ENCODE measurements at places on chromosomes 1 and 21.

DNA sequence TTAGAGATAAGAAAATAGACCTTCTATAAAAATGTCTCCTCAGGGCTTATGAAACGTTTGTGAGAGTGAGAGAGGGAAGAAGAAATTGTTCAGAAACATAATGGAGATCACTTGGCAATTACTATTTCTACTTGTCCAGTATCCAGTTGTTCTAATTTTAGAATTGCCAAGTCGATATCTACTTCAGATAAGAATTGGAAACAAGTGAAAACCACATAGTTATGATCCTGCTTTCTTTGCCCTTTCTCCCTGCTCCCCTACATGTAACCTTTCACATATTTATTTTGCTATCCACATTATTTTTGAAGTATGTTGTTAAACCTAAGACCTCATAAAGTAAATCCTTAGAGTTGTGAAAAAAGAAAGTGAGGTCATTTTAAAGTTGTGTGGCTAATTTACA lies 1154.7 kb upstream of the ADGRL2 start:
- DNase-seq, result no peak

- no peak for DNase-seq
These were observed 40.6 kb downstream of the NTNG1 start for GRCh38 chr1:107181253-107181969.

DNA sequence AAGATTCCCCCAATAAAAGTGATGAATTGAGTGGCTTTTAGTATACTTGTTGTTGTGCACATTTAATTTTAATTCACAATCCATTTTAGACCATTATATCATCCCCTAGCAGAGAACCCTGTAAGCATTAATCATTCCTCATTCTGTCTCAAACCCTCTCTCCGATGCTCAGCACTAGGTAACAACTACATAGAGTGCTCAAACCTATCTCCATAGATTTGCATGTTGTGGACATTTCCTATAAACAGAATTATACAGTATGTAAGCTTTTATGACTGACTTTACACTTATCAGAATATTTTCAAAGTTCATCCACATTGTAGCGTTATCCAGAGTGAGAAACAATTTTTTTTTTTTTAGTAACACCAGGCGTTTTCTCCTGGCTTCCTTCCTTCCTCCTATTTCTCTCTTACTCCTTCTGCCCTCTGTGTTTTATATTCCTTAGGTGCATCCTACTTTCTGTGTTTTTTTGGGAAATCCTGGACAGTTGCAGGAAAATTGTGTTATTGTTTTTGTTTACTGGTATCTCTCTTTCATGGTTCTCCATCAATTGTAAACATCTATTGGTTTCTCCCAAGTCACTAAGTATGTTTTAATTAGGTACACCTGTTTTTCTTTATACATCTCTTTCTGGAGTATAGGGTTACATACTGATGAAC lies 1528.0 kb upstream of the TPTE start:
- no peak for DNase-seq

GRCh38 chr1:115648717-115649691 lies 7.2 kb downstream of the VANGL1 start:
- peak; percentile 31 for DNase-seq

DNA sequence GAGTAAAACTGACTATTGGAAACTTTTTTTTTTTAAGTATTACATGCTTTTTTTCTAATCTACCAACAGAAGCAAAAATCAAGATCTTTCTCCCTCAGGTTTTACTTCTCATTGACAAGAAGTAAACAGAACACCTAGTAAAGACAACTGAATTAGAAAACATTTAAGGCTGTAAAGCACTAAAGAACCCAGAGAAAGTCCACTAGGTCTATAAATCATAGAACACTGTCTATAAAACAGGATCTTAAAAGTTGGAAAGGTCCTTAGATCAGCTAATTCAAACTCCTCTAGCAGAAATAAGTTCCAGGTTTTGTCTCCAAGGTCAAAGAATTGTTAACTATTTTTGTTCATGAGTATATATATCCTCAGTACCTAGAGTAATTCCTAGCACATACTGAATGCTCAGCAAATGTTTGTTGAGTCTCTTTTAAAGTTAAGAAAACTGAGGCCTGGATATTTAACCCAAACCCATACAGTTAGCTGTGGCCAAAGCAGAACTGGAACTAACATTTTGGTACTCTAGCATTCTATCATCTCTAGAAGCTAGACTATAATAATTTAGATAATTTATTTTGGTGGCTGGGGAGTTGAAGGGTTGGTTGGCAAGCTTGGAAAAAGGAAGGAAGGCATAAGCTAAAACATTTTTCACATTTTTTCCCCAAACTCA lies 3.0 kb downstream of the EPS15 start:
- DNase-seq, result no peak

DNA sequence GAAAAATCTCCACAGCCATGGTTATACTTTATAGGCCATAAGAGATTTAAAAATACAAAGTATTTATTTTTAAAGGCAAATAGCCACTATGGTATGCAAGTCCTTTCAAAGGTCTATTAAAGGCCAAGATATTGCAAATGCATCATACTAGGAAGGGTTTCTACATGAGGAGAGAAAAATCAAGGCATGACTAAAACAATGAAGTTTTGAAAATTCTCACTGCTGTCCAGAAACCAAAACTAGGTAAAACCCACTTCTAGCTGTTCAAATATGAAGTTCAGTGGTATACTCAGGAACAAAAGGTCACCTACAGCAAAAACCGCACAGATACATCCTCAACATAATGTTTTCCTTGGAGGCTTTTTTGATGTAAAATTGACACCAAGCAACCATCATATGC lies 75.0 kb downstream of the EPS15 start:
- no peak for DNase-seq

GRCh38 chr1:205792961-205793673 lies 17.8 kb upstream of the RAB29 start:
- DNase-seq, result no peak

DNA sequence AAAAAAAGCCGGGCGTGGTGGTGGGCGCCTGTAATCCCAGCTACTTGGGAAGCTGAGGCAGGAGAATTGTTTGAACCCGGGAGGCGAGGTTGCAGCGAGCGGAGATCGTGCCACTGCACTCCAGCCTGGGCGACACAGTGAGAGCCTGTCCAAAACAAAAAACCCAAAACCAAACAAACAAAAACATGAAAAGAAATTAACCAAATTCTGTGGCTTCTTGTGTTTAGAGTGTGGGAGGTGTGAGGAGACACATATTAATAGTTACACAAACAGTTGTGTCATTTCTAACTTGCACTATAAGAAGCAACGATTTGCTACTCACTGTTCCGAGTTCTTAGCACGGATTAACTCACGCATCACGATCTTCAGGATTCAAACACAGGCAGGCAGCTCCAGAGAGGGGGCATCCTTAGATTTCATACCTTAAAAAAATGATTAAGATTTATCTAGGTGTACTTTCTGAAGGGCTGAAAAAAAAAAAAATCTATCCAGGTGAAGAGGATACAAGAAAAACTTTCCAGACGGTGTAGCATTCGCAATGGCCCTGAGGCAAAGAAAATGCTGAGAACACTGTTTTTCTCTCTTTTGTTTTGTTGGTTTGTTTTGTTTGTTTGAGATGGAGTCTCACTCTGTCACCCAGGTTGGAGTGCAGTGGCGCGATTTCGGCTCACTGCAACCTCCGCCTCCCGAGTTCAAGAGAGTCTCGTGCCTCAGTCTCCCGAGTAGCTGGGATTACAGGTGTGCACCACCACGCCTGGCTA lies 713 bp upstream of the HMGCL start:
- DNase-seq, result no peak

DNA sequence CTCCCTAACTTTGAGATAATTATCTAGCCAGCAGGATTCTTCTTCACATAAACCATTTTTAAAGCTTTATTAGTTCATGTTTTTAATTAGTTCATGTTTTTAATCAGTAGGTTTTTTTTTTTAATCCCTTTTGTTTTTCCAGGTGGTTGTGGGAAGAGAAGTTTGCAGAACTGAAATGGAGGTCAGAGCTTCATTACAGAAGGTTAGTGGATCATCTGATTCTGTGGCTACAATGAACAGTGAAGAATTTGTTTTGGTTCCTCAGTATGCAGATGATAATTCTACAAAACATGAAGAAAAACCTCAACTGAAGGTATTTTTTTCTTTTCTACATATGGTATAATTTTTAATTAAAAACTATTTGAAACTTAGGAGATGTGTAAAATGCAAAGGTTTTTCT lies 59.7 kb downstream of the RABGAP1L start:
- DNase-seq, result no peak

DNA sequence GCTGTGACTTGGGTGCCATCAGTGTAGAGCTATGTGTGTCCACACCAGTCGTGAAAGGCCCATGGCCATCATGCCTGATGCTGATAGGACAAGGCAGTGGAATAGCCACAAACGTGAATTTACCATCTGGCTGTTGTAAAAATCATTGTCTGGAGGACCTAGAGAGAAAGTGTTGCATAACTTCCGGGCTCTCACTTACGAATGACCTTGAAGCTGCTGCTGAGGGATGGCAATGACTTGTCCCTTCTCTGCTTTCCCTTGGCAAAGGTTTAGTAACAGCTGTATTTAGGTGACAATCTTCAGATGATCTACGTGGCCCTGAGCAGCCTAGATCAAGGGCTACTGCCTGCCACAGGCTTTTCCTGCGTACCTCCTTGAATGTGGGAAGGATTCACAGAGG lies 5.8 kb downstream of the ATP1B1 start:
- no peak for DNase-seq

DNA sequence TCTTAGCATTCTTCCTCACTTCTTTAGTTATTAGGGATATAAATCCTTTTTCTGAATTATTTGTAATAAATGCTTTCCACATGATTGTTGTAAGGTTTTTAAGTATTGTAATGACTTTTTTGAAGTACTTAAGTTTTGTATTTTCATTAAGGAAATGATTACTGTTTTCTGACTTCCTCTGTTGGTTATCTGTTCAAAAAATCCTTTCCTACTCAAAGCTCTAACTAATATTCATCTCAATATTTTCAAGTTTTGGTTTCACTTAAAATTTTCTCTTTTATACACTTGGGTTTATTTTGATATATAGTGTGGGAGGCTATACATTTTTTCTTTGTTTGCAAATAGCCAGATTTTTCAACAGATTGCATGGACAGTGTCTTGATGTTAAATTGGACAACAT lies 59.9 kb upstream of the NHLH2 start:
- DNase-seq, result no peak

GRCh38 chr1:79478728-79479373 lies 472.3 kb upstream of the ADGRL4 start:
- DNase-seq, result no peak

DNA sequence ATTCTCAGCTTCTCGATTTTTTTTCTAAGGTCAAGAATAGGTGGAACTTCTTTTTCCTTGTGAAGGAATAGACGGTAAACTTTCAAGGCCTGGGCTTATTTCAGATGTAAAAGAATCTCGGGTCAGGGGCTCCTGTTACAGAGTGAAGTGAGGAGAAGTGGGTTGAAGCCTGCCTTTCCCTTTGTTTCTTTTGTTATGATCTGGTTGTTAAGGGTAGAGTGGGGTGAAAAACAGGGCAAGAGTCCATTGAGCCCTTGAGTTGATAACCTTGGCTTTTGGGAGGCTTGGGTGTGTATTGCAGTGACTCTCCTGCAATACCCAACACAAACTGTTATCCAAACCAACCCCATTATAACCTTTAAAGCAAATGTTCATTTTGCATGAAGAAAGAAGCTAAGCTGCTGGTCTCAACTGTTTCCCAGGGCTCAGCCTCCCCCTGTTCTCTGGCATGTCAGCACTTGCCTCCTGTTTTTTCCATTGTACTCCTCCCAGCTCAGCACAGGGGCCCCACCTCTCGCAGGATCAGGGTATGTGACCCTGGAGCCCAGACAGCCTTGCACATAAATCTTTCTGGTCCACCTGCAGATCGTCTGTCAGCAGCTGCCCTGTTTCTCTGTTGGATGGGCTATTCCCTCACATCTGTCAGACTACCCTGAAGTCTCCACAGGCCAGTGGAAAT lies 102.4 kb downstream of the CACHD1 start:
- DNase-seq, result no peak

DNA sequence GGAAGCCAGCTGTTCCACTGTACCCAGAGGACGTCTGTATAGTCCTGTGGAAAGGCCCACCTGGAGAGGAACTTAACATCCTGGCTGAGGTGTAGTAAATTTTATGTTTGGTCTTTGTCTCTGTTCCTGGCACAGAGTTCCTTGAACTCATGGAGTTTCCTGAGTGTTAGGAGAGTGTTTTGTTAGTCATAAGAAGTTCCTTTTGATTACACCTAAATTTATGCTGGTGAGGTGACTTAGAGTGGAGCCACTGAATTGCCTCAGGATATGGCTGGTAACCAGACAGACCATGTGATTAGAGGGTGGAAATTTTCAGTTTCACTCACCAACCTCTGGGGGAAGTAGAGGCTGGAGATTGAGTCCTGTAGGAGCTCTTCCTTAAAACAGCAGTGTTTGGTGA lies 57.9 kb downstream of the RASAL2 start:
- DNase-seq, result no peak

DNA sequence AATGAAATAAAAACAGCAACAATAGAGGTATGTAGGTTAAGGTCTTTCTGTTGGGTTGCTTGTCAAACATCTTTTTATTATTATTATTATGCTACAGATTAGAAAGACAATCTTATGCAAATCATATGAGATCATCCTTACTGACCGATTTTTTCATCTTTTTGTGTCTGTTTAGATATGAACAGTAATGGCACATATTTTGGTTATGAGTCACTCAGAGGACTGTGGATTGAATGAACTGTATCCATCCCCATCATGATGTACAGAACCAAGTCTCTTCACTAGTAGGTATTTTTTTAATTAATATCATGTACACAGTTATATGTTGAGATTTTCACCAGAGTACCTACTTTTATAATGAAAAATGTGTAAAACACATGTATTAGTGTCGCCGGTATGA lies 159.1 kb downstream of the CHRM3 start:
- DNase-seq, result no peak

DNA sequence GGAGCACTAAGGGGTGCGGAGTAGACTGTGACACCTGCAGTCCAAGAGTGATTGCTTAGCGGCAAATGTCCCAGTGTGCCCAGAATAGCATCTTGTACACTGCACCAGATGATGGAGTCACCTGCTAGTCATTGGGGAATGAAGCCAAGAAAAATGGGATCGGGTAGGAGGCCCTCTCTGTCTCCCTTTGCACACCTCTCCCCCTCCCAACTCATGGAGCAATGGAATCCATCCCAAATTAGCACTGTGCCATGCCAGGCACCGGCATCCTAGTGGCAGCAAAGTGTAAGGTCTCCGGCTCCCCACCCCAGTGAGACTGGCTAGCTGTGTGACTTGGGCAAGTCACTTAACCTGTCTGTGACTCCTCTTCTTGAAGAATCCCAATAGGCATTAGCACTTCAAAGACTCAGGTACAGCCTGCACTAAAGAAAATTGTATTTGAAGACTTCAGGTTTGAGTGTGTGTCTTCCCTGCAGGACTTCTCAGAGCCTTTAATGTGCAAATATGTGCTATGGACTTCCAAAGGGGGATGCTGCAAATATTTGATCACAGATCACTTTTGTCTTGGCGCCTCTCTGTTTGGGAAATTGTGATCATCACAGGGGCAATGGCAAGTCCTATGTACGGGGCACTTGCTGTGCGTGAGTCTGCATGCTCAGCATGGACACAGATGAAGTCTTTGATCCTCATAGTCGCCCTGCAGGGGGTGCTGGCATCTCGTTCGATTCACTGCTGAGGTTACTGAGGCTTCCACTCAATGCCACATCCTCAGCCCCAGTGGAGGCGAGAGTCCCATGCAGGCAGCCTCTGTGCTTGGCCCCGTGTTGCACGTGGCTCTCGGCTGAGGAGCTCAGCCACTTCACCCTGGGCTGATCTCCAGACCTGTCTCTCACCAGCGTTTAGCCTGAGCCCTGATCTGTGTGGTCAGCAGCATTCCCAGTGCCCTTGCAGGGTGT lies 272.9 kb upstream of the C1orf174 start:
- DNase-seq, result no peak
